ENCODE measurements at places on chromosomes 5 and 9.
A peak's percentile ranks its signal among the peaks of the same experiment; 100 is the strongest.

DNA sequence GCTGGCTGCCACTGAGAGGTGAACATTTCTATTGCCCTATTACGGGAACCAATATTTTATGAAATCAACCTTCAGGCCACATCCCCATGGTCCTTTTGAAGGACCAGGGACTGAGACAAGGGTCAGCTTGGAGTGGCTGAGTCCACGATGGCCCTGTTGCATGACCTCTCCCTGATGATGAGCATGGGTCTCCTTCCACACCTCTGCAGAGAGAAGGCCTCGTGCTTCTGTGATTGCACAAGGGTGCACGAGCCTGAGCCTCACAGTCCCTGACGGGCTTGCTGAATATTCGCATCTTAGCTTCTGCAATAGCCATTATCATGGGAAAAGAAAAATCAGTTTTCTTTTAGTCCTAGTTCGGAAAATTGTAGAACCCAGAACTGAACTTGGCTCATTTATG is 255.0 kb upstream of the IRX2 start:
- no peak for DNase-seq

DNA sequence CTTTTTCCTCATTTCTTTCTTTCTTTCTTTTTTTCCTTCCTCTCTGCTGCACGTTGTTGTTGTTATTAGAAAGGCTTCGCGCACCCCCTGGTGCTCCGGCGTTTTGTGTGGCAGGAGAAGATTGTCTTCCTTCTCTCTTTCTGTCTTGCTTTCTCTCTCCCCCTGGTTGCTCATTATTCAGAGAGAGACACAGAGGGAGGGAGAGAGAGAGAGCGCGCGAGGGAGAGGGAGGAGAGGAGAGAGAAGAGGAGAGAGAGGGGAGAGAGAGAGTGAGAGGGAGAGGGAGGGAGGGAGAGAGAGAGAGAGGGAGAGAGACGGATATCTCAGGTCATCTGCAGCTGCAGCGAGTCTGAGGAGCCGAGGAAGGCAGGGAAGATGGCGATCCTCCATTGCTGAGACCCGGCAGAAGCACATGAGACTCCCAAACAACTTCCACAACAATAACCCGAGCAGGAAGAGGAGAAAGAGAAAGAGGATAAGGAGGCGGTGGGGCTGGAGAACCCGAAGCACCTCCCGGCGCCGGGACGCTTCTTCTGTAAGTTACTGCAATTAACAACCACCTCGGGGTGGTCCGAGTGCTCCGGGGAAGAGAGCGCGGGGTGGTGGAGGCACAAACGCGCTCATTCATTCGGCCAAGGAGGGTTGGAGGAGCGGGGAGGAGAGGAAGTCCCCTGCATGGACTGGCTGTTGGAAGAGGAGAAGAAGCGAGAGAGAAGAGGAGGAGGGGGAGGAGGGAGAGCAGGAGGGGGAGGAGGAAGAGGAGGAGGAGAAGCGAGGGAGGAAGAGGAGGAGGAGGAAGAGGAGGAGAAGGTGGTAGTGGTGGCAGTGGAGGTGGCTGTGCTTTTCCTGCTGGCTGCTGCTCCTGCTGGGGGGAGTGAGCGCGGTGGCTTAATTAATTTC is at the start of gene ZNF462:
Gene ZNF462, plus strand, starts transcription at position 346 of the 900 bp plus-strand sequence. CDS start 60,218 bp downstream, outside the sequence.
- DNase-seq = peak; percentile 47

GRCh38 chr9:108296056-108296455 is 559.7 kb downstream of the ACTL7B start:
- no peak for DNase-seq

DNA sequence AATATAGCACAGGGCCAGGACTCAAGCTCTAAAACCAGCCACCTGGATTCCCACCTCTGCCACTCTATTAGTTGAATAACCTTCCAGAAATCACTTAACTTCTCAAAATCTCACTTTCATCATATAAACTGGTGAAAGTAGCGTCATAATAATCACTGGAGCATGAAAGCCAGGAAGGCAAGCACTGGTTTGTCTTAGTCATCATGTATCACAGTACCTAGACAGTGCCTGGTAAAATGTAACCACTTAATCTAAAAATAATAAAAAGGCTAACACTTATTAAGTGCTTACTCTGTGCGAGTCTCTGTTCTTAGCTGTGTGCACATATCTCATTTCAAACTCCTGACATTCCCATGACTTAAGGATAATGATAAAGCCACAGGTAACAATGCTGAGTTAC is 109.4 kb downstream of the ASTN2 start:
- DNase-seq = no peak

GRCh38 chr5:103211576-103212561 is 46.7 kb upstream of the MACIR start:
- no peak for DNase-seq

DNA sequence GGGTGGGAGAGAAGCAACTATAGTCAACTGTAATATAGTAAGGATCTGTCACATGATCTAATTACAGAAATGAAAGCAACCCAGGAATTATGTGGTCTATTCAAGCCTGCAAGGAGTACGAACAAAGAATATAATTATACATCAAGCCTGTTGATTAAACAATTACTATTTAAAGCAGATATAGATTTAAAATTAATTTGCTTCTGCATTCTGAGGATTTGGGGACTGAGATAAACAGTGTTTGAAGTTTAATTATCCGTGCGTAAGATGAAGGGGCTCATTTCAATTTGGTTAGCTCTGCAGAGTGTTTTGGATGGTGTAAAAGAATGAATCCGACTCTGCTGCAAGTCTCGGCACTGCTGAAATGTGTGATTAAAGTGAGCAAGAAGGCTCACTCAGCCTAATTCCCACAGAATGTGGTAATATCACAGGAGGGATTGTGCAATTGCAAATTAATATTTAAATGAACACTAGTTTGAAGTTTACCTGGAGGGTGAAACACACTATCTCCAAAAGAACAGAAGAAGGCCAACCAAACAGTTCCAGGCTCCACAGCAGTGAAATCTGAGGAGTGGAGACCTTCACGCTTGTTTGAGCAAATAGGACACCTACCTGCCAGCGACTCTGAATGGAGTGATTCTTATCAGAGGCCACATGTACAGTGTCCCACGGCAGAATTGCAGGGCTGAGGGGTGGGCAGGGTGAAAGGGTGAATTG is 420.6 kb upstream of the SLC30A5 start:
- DNase-seq = no peak

GRCh38 chr9:74846766-74847165 is 41.0 kb downstream of the TRPM6 start:
- DNase-seq = no peak

DNA sequence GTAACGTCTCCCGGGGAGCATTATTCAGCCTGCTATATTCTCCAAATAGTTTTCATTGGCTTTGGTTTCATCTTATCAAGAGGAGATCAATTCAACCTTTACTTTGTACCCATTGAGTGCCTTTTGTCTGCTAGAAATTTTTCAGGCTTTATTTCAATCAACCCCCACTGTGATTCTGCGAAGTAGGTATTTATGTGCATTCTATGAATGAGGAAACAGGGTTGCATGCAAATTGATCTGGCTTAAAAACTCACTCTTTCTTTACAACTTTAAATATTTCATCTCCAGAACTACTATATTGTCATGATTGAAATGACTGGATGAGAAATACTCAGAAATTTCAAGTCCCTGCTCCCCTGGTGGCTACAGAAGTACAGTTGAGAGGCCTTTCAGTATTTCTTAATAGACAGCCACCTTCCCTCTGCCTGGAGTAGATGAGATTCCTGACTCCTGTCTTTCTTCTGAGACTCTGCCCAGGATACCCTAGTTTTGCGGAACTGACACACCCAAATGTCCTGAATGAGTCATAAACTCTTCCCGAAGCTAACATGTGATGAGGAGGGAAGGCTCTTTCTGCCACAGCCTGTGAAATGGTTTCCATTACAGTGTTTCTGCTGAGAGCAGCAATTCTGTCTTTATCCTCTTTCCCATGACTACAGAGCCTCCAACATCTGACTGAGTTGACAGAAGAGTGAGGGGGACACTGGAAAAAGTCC is 52.6 kb upstream of the TNC start:
- no peak for DNase-seq

DNA sequence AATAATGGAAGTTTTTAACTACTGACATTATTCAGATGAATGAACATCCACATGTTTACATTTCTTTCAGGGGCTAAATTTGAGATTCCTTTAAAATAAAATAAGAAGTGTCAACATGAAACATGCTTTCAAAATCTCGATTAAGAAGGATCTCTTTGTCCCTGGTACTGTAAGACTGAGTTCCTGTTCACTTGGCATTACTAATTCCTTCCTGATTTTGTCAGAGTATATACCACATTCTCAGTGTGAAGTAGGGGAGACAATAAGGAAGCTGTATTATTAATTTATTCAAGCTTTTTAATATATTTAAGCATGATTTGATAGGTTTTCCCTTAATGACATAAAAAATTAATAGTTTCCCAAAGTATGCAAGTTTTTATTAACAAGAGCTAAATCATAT is 81.5 kb upstream of the GRHPR start:
- DNase-seq = no peak

DNA sequence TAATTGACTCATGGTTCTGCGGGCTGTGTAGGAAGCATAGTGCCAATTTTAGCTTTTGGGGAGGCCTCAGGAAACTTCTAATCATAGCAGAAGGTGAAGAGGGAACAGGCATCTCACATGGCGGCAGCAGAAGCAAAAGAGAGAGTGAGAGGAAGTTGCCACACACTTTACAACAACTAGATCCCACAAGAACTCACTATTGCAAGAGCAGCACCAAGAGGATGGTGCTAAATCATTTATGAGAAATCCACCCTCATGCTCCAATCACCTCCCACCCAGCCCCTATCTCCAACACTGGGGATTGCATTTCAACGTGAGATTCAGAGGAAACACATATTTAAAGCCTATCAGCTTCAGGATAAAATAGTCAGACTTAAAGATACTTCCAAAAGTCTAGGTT is 36.1 kb upstream of the LPAR1 start:
- DNase-seq = no peak

GRCh38 chr5:141876628-141877355 is 1.4 kb downstream of the PCDH1 start:
- DNase-seq = no peak

DNA sequence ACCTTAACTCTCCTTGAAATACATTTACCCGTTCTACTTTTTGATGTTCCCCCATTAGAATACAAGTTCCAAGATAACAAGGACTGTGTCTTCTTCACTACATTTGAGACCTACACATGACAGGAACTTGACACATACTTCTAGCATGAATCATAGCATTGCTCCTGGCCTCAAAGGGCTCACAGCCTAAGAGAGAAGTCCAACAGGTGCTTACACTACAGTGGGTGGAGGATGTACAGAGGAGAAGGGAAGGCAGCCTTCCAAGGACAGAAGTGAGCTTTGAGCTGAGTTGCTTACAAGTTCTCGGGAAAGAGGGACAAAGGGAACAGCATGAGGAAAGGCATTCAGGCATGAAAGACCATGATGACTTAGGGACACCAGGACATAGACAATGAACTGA is 56.9 kb upstream of the MSX2 start:
- no peak for DNase-seq

DNA sequence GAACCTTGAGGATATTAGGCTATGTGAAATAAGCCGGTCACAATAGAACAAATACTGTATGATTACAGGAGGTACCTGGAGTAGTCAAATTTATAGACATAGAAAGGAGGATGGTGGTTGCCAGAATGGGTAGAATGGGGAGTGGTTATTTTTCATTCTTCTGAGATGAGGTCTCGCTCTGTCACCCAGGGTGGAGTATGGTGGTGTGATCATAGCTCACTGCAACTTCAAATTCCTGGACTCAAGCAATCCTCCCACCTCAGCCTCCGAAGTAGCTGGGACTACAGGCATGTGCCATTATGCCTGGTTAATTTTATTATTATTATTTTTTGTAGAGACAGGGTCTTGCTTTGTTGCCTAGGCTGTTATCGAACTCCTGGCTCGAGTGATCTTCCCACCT is 27.1 kb downstream of the SH3PXD2B start:
- no peak for DNase-seq

GRCh38 chr5:135988546-135988945 is 33.8 kb upstream of the LECT2 start:
- DNase-seq = no peak

DNA sequence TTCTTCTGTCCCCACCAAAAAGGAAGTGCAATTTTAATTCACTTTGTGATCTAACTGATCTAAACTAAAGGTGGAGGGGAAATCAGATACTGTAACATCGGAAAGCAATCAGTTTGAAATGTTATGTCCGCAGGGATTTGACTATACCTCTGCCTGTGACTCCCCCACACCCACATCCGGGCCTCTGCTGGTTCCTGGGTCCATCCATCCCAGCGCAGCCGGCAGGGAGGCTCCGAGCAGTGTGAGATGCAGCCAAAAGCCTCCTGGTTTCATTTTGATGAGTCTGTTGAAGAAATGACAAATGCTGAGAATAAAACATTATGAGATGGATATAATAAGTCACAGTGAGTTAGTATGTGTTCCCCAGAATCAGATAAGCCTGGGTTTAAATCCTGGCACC is 8.6 kb downstream of the FSTL4 start:
- no peak for DNase-seq

DNA sequence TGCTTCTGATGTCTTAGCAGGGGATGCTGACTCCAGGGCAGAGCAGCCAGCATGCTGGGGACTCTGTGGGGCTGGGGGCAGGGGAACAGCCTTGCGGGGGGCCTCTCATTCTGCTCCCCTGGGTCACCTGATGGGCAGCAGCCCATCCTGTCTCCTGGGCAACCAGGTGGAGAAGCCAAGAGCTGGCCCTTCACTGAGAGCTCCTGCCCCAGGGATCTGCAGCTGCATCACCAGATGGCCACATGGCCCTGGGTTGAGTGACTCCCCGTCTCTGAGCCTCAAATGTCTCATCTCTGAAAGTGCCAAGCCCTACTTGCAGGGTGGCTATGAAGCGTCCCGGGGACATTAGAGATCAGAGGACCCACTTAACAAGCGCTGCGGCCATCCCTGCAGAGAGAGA is 49.1 kb downstream of the LRSAM1 start:
- no peak for DNase-seq

- no peak for DNase-seq
Observed at GRCh38 chr5:140969880-140970279, 3.6 kb downstream of the PCDHAC2 start.

DNA sequence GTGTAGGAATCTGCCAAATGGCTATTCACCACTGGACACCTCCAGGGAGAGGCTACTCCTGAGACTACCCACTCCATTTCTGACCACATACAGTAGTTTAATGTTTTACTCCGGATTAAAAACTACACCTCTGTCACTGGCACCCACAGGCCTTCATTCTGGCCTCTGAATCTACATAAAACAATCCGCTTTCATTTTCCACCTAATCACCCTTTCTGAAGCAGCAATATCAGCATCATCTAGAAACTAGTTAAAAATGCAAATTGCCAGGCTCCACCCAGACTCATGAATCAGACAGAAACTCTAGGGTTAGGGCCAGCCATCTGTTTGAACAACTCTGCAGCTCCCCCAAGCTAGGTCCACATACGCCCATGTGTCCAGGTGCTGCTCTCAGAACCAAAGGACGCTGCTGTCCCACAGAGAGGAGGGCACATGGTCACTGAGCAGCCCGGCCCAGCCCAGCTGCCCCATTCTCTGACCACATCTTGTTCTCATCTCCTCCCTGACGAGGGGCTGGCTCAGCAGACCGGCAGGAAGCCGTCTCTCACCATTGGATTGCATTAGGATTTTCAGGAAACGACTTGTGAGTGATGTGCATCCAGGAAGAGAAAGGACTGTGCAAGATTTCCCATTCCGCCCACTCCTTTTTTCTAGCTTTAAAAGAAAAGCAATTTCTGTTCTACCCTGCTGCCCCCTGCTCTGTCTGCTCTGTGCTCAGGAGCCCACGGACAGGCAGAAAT is 34.7 kb downstream of the ADAM19 start:
- DNase-seq = no peak

All from neuronal stem cell (in vitro differentiated cells).